ENCODE measurements at places on chromosomes 7 and 10.

DNA sequence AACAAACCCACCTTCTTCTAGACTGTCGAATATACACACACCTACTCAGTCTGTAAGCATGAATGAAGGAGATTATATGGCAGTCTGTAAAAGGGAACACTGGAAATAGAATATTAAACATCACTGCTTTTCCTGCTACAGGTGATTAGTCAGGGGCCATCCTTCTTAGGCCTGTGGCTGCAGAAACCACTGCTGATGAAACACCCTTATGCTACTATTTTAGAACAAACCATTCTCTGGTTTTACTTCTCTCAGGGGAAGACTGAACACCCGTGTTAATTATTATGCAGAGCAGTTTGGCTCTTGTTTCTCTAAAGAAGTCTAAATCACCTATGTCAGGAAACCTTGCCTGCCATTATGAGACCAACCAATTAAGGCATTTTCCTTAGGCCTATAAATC is 351.1 kb upstream of the KLF6 start:
- DNase-seq = peak; percentile 32

DNA sequence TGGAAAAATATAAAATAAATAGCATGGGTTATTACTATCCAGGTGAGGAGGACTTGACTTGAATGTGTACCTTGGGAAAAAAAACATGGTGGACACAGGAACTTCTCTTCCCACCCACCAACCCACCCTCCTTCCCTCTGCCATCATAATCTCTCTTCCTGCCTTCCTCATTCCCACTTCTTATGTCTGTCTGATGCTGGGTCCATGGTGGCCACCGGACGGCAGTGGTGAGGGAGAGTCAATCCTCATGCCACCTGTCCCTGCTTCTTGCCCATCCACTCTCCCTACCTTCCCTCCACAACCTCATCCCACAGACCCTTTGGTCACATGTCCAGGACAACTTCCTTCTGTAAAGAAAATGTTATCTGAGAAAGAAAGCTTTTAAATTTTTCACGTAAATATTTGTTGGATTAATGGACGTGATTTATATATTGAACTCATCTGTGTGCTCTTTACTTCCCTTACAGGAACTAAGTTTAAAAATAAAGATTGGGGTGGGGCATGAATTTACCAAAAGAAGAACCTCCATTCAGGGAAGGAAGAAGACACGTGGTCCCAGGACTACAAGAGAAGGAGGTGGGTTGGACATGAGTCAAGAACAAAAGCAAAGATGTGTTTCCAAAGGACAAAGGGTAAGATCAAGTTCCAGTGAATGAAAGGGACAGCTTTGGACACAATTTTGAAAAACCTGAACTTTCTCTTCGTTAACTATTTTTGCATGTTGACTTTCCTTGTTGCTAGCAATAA is 104.5 kb downstream of the PIP4K2A start:
- no peak for DNase-seq

GRCh38 chr7:2585446-2585845 is 26.7 kb downstream of the IQCE start:
- DNase-seq = no peak

DNA sequence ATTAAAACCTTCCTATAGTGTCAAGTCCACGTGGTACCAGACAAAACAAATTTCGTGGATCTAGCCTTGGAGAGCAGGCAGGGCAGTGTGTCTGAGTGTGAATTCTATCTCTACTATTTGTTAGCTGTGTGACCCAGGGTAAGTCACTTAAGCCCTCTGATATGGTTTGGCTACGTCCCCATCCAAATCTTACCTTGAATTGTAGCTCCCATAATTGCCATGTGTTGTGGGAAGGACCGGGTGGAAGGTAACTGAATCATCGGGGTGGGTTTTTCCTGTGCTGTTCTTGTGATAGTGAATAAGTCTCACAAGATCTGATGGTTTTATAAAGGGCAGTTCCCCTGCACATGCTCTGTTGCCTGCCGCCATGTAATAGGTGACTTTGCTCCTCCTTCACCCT is 2.8 kb upstream of the NPFFR1 start:
- no peak for DNase-seq

DNA sequence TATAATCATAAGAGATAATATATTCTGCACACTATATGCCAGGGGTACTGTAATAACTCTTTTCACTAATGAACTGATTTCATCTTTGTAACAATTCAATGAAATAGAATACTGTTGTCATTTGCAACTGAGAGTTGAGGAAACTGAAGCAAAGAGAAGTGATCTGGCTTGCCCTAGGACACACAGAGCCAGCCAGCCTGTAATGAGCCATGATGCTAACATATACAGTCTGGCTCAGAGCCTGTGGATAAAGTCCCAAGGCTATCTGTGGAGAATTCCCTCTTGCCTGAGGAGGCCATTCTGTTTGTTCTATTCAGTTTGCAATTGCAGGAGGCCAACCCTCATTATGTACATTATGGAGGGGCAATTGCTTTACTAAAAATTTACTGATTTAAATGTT is 241.3 kb downstream of the CXCL12 start:
- DNase-seq = no peak

DNA sequence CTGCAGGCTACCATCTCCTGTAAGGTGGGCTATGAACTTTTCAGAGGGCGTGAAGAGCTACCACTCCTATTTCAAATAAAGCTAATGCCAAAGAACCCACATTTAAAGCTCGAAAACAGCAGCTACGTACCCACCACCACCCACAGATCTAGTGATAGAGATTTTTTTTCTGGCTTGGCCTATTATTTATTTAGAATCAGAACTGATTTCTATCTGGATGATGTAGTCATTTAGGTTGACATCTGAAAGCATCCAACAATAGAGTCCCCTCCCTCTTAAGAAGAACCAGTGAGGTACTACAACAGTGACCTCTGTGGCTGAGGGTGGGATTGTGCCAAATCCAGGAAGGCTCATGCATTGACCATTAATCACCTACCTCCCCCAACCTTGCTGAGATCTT is 113.8 kb upstream of the ADO start:
- peak; percentile 53 for DNase-seq

DNA sequence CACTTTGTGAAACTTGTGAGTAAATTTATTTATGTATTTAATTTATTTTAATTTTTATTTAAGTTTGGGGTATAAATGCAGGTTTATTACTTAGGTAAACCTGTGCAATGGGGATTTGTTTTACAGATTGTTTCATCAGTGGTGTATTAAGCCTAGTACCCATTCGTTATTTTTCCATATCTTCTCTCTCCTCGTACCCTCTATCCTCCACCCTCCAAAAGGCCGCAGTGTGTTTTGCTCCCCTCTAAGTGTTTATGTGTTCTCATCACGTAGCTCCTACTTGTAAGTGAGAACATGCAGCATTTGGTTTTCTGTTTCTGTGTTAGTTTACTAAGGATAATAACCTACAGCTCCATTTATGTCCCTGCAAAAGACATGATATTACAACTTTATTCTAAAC is 145.4 kb upstream of the SMIM30 start:
- no peak for DNase-seq

DNA sequence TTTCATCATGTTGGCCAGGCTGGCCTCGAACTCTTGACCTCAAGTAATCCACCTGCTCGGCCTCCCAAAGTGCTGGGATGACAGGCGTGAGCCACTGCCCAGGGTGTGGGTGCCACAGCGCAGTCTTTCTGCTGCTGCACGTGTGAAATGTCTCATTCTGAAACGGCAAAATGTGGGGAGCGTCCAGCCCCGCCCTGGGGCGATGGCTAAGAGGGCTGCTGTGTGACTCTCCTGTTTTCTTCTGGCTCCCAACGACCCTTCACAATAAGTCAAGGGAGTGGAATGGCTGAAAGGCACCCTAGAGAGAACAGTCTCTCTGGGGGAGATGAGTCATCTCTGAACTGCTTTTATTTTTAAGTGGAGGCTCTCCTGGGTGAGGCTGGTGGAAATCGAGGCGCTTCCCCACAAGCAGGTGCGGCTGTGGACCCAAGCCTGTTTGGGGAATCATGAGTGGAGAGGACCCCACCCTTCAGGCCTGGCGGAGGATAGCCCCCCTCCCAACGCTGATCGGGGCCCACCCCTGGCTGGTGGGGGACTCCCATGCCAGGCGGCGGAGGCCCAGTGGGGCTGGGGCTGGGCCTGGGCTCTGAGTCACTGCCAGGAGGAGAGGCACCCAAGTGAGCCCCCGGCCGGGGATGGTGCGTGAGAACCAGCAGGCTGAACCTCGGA is 18.0 kb downstream of the ADAP1 start:
- no peak for DNase-seq

GRCh38 chr10:128914681-128915080 is 552.4 kb upstream of the MGMT start:
- DNase-seq = no peak

GRCh38 chr7:464454-465401 is 54.9 kb downstream of the PDGFA start:
- DNase-seq = no peak

DNA sequence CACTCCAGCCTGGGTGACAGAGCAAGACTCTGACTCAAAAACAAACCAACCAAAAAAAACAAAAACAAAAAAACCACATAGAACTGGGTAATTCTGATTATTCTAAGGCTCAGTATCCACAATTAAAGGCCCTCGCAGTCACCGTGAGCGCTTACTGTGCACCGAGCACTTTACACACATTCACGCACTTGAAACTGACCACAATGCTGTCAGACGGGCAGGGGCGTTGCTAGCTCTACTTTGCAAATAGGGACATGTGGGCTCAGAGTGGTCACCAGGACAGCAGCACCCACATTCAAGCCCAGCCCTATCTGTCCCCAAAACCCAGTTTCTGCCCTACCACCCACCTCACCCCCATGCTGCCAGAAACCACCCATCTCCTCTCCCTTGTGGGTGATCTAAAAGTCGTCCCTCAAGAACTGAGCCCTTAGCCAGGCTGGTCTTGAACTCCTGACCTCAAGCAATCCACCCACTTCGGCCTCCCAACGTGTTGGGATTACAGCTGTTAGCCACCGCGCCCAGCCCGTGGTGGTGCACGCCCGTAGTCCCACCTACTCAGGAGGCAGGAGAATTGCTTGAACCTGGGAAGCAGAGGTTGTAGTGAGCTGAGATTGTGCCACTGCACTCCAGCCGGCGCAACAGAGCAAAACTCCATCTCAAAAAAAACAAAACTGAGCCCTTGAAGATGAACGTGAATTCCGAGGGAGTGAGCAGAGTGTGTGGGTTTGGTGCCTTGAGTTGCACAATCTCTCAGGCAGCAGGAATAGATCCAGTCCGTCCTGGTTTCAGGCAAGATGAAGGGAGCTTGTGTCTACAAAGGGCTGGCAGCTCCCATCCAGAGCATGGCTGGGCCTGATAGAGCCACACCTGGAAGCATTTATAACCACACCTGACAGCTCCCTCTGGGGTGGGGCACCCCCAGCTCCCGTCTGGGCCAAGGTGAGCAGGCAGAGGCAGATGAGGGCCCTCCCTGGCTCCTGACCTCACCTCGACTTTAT is 5.4 kb upstream of the HSPB1 start:
- no peak for DNase-seq

GRCh38 chr10:86344714-86345161 is 21.9 kb downstream of the GRID1 start:
- no peak for DNase-seq

- DNase-seq = no peak
These were observed 97.0 kb downstream of the SVIL start for GRCh38 chr10:29537799-29538198.

DNA sequence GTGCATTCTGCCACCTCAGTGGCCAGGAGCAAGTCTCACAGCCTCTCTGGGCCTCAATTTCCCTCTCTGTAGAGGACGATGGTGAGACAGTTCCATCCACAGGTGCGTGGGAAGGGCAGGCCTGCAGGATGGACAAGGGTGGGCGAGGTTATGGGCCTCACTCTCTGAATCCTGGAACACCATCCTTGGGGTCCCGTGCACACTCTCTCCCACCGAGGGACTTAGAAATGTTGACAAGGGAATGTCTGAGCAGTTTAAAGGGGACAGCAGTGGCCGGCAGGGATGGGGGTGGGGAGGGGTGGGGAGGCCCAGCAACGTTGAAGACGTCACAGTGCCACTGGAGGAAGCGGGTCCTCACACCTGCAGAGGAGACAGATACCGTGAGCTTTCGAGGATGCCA is 111.5 kb downstream of the FOXL3 start:
- no peak for DNase-seq
